ENCODE measurements at places on chromosomes 11 and 22.

DNA sequence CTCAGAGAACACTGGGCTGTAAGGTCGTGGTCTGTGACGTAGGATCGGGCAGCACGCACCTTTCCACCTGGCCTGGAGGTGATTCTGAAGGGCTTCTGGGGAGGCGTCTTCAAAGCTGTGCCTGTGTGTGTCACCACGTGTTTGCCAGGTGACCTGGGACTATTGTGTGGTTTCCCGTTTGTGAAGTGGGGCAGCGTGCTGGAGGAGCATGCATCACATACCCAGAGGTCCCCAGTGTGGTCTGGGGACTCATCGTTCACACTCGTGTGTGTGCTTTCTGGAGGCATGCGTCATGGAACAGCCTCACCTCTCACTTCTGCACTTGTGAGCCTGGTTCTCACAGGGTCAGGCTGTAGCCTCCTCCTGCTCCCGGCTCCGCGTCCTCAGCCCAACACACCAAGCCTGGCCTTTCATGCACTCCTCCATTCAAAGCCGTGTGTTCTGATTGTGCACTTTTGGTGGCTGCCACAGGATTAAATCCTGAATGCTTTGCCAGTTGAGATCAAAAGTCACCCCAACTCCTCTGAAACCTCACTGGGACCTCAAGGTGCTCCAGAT, 106.3 kb downstream of the KCNQ1OT1 start:
- no peak overlapping the region for H3K4me3 ChIP-seq
- H3K36me3 ChIP-seq = peaks cover 18% of the 10 kb centered on the region
- no peak overlapping the region for H3K27ac ChIP-seq
- H3K4me1 ChIP-seq = no peaks in the 10 kb centered on the region

DNA sequence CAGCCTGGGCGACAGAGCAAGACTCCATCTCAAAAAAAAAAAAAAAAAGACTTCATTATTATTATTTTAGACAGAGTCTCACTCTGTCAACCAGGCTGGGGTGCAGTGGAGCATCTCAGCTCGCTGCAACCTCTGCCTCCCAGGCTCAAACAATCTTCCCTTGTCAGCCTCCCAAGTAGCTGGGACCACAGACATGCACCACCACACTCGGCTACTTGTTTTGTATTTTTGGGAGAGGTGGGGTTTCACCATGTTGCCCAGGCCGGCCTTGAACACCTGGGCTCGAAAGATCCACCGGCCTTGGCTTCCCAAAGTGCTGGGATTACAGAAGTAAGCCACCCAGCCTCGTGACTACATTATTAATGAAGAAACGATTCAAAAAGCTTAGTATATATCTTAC, 5.3 kb upstream of the TYMP start:
- H3K27me3 ChIP-seq = no peaks in the 10 kb centered on the region
- no peak for DNase-seq
- no peak overlapping the region for H3K4me3 ChIP-seq

- no peaks in the 10 kb centered on the region for H3K27me3 ChIP-seq
- H3K27ac ChIP-seq = no peak overlapping the region
- no peak overlapping the region for H3K4me3 ChIP-seq
- peaks cover 12% of the 10 kb centered on the region for H3K36me3 ChIP-seq
- no peak for DNase-seq
Measured at GRCh38 chr22:27842669-27843431, 41.3 kb upstream of the MN1 start.

- no peaks in the 10 kb centered on the region for H3K36me3 ChIP-seq
- DNase-seq = no peak
- no peak overlapping the region for H3K4me3 ChIP-seq
- peaks cover 9% of the 10 kb centered on the region for H3K27me3 ChIP-seq
Measured at GRCh38 chr22:18048441-18048898, 24.1 kb upstream of the MICAL3 start.

DNA sequence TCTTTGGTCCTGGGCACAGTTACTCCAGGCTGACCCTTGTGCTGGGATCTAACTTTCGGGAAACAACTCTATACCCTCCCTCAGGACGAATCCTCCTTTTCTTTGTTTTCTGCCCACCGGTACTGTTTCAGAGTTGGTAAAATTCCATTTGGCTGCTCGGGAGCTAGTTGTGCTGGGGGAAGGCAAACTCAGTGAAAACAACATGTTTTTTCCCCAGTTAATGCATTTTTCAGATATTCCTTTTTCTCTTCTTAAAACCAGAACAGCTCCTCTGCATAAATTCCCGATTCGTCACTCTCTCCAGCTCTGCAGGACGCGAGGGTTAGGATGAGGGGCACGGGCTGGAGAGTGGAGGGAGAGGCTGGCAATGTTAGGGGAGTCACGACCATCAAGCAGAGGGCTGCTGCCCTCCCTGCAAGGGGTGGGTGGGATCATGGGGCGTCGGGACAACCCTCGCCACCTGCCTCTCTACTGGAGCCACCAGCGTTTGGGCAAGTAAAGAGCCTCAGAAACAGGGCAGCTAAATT, 31.3 kb downstream of the LRRC10B start:
- no peaks in the 10 kb centered on the region for H3K36me3 ChIP-seq
- no peak overlapping the region for H3K4me3 ChIP-seq
- H3K27me3 ChIP-seq = peaks cover 13% of the 10 kb centered on the region
- peaks cover 2% of the 10 kb centered on the region for H3K4me1 ChIP-seq
- no peak overlapping the region for H3K27ac ChIP-seq

GRCh38 chr11:33773987-33774735, at the start of gene FBXO3:
Gene FBXO3 (minus strand): TSS chr11:33774520. CDS start chr11:33774497, 23 bp downstream.
- H3K27me3 ChIP-seq = peaks cover 34% of the 10 kb centered on the region
- DNase-seq = peak; percentile 85
- peaks cover 21% of the 10 kb centered on the region for H3K4me1 ChIP-seq
- H3K36me3 ChIP-seq = peaks cover 9% of the 10 kb centered on the region
- peak within 1 kb of the TSS; percentile 96 for H3K27ac ChIP-seq

GRCh38 chr11:12845739-12846358, 163.3 kb upstream of the RASSF10 start:
- no peak for DNase-seq
- no peak overlapping the region for H3K4me3 ChIP-seq
- no peak overlapping the region for H3K27ac ChIP-seq
- peaks cover 42% of the 10 kb centered on the region for H3K27me3 ChIP-seq
- peaks cover 9% of the 10 kb centered on the region for H3K4me1 ChIP-seq
- H3K36me3 ChIP-seq = no peaks in the 10 kb centered on the region

Measured in activated naive CD8-positive, alpha-beta T cell treated with anti-CD3 and anti-CD28 coated beads, Interleukin-2, amount 10 ng/mL, durations not matched to agents 7 days and 5 days (primary cell).